ENCODE measurements at places on chromosomes 6 and 20.

DNA sequence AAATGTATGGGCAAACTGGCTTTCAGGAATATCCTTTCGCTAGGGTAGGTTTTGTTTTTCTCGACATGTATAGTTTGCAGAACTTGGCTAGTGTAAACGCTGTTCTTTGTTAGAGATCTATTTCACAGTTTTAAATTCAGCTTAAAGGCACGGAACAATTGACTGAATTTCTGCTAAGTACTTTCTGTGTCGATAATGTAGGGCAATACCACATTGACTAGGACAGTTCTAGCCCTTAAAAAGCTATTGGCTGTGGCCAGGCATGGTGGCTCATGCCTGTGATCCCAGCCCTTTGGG lies 92.8 kb downstream of the CEP57L1 start:
- DNase-seq = no peak

DNA sequence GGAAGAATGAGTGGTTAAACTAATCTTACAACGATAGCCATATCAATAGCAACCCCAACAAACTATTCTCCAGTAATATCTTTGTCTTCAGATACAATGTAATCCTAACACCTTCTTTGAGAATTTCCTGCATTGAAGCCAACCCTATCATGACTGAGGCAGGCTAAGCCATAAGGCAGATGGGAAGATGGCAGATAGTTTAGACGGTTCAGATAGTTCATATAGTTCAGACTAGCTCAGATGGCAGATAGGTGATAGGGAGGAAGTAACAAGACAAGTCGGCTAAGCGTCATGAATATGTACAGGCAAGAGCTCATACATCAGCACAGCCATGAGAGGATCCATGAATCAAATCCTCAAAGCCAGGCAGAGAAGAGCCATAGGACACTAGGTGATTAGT lies 39.1 kb upstream of the BEND6 start:
- DNase-seq = no peak

GRCh38 chr6:146664871-146665360 lies 66.1 kb downstream of the ADGB start:
- DNase-seq = no peak

GRCh38 chr20:34579979-34580940 lies 21.7 kb downstream of the MAP1LC3A start:
- no peak for DNase-seq

- no peak for DNase-seq
Observed at GRCh38 chr6:73145690-73146089, 79.6 kb downstream of the KHDC1L start.

- no peak for DNase-seq
Observed at GRCh38 chr6:149063468-149063867, 254.0 kb upstream of the TAB2 start.

GRCh38 chr20:5539691-5540090 lies 210.5 kb upstream of the SHLD1 start:
- DNase-seq = no peak

GRCh38 chr20:46709055-46709458 lies 392 bp upstream of the SLC2A10 start:
- no peak for DNase-seq

DNA sequence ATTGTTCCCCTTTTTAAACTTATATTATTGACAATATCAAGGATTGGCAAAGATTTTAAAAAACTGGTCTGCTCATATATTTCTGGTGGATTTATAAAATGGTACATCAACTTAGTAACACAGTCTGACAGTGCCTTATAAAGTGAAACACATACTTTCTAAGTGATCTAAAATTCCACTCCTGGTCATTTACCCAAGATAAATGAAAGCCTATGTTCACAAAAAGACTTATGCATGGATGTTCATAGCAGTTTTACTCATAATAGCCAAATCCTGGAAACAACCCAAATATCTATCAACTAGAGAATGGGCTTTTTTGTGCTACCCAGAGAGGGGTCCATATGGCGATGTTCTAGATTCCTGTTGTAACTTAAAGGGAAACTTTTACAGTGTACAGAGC lies 222.4 kb upstream of the FAM83B start:
- DNase-seq = no peak

GRCh38 chr6:96545882-96546281 lies 17.0 kb upstream of the FHL5 start:
- DNase-seq = no peak

- no peak for DNase-seq
Observed at GRCh38 chr6:163543321-163543720, 128.8 kb downstream of the QKI start.

- DNase-seq = no peak
Observed at GRCh38 chr20:41154436-41155176, 17.3 kb downstream of the PLCG1 start.

DNA sequence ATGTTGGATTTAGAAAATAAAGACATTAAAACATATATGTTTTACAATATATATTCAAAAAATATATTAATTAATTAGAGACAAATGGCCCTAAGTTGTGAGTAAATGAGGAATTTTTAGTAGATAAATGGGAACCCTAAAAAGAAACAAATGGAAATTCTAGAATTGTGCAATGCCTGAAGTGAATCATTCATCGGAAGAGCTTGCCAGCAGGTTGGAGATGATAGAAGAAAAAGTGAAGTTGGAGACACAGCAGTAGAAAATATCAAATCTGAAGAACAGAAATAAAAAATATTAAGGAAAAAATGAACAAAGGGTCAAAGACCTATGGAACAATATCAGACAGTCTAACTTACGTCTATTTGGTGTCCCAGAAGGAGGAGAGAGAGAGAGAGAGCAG lies 109.4 kb upstream of the NEDD9 start:
- DNase-seq = no peak

All from right atrium auricular region (tissue), 2 donors.